OCI-LY7 (cell line): ENCODE measurements at places on chromosomes 4 and X.

- no peak for DNase-seq
These were observed 19.4 kb downstream of the MTTP start for GRCh38 chr4:99593781-99594641.

GRCh38 chr4:51849430-51849829 is 6.5 kb downstream of the DCUN1D4 start:
- no peak for DNase-seq

DNA sequence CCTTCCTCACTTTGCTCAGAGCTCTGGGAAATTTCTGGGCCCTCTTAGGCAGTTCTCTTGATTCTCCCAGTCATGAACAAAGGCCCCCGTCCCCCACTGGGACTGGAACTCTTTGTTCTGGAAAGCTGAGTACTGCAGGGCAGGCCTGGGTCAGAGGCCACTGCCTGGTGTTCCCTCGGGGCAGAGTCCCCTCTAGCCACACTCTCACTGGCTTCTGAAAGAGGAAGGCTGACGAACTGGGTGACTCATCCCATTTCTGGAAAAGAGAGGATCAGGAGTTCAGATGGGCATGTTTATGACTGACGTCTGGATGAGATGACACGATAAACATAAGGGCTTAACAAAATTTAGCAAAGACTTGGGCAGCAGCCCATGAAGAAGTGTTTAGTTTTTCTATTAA is 47.7 kb downstream of the DDX3X start:
- DNase-seq, result no peak

GRCh38 chr4:53861856-53862610 is 202.4 kb downstream of the CHIC2 start:
- DNase-seq, result peak; percentile 6

DNA sequence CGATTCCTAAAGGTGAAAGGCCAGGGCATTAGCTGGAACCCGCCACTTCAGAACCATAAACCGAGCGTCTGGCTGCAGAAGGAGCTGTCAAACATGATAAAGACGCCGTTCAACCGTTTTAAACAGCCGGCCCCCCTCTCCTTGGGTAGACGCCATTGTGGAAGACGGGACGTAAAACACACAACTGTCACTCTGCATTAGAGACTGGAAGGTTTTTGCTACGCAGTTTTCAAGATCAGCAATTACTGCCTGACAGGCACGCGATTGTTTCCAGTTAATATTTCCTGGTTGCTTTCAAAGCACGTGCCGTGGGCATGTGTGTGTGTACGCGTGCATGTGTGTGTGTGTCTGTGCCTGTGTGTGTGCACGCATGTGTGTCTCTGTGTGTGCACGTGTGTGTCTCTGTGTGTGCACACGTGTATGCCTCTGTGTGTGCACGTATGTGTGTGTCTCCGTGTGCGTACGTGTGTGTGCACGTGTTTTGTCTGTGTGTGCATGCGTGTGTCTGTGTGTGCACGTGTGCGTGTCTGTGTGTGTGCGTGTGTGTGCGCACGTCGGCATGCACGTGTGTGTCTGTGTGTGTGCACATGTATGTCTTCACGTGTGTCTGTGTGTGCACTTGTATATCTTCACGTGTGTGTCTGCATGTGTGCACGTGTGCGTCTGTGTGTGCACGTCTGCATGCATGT is 48.8 kb downstream of the SHOX start:
- no peak for DNase-seq

- DNase-seq, result no peak
These were observed 94.6 kb downstream of the F11 start for GRCh38 chr4:186360551-186360950.

- DNase-seq, result no peak
These were observed 741.3 kb downstream of the PCDH7 start for GRCh38 chr4:31461421-31461820.

DNA sequence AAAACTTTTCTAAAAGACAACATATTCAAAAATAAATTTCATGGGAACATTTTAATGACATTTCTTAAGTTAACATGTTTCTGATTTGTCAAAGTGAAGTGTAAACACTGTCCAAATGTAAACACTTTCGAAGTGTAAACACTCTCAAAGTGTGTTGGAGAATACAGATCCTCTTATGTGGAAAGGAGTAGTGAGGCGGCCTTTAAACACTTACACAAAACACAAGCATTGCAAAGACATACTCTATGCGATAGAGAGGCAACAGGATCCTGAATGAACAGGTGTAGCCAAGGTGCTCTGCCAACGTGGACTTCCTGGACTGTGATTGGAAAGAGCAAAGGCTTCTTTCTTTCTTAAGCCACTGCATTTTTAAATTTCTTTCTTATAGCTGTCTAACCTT is 62.7 kb upstream of the PGM2 start:
- no peak for DNase-seq

GRCh38 chr4:6721121-6721520 is 5.1 kb downstream of the BLOC1S4 start:
- DNase-seq, result no peak
